Activated CD4-positive, CD25-positive, alpha-beta regulatory T cell treated with anti-CD3 and anti-CD28 coated beads, Interleukin-2, amount 50 U/mL, for 72 hours (primary cell): ENCODE measurements at places on chromosomes 16 and 17.
A peak's percentile ranks its signal among the peaks of the same experiment; 100 is the strongest.

DNA sequence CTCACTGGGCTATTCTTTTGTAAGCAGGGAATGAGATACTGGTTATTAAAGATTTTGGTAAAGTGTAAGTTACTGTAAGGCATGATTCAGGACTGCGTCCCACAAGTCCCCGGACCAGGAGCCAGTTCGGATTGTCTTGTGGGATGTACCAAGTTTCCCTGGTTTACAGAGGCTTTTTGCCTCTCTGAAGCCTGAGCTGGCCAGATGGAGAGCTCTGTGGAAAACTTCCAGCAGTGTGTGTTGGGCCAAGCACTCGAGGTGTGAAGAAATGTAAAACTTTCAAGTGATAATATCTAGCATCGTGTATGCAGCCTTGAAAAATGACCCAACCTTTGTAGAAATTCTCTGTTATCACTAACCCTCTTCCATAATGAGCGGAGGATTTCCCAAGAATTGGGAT, 2.4 kb downstream of the EPN2 start:
- DNase-seq: peak; percentile 9

DNA sequence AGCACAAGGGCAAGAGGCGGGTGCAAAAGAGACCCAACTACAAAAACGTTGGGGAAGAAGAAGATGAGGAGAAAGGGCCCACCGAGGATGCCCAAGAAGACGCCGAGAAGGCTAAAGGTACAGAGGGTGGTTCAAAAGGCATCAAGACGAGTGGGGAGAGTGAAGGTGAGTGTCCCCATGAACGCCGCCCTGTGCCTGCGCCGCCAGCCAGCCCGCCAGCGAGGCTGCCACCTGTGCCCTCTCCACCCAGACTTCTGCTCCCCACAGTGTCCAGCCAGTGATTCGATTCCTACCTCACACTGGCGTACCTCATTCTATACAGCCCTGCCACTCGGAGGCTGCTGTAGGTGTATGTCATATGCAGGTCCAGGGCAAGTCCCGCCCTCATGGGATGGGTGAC, 58.8 kb downstream of the CLEC16A start:
- DNase-seq: no peak

- DNase-seq: no peak
Observed at GRCh38 chr16:70390774-70391173, 44.1 kb downstream of the DDX19A start.

DNA sequence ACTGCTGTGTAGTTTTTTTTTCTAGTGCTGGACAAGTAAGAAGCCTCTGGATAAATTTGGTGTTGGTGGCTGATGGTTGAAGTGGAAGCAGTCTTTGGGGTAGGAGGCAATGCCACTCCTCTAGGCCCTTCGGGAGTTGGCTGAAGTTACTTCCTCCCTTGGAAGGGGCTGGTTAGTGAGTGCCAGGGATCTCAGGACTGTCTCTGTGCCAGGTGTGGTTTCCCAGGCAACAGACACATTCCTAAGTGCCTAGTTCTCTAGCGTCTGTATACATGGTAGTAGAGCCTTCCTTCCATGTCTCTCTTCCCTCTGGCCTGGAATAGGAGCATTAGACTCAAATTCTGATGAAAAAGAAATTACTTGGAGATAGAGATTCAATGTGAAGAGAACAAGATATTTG, 15.3 kb downstream of the TMEM98 start:
- no peak for DNase-seq

DNA sequence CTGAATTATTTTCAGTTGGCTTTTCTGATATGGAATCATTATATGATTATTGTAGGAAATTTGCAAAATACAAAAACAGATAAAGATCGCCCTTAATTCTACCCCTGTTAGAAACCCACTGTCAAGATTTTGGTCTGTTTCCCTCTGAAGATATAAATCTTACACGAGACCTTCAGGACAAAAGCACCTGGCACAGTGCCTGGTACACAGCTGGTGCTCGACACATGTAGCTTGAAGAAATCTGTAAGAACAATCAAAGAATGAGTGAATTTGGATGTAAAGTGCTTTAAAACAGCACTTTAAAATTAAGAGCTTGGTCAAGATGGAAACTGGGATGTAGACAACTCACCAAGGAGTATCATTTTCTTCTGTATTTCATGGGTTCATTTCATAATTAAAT, 181.1 kb downstream of the C16orf78 start:
- DNase-seq: no peak

GRCh38 chr17:50274142-50274896, at the start of gene TMEM92:
TMEM92 (plus strand) TSS chr17:50274466; CDS start chr17:50274502, 36 bp downstream.
- DNase-seq: no peak

GRCh38 chr17:66965801-66966262, 1.3 kb downstream of the CACNG4 start:
- DNase-seq: no peak

DNA sequence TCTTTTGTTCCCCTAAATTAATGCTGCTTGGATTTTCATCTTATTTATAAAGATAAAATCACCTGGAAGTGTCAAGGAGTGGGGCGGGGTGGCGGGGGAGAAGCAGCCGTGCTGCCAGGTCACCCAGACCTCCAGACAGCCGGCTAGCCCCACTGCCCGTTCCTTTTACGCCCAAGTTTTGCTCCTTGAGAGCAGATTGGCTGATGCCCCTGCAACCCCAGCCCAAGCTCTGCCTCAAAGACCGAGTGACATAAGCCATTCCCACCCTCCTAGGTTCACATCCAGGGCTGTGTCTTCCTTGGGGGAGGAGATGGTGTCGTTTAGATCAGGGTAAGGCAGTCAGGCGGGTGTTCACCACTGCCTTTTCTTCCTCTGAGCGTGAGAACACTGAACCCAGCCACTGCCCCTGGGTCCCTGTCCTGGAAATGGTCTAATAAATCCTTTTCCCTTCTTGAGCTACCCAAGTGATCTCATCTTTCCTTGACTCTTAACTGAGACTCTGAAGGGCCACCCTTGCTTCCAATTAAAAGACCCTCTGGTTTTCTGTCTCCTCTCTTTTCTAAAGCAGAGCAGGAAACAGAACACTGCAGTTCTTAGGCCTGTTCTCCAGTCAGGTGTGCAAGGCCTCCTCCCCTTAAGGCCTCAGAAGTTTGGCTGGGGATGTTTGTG, 5.7 kb downstream of the PDF start:
- no peak for DNase-seq

- no peak for DNase-seq
Observed at GRCh38 chr16:83068686-83069085, 441.9 kb downstream of the CDH13 start.

- DNase-seq: no peak
Observed at GRCh38 chr17:9513266-9513665, 62.4 kb downstream of the STX8 start.

- peak; percentile 40 for DNase-seq
Observed at GRCh38 chr17:62652251-62653001, 25.0 kb downstream of the MRC2 start.

DNA sequence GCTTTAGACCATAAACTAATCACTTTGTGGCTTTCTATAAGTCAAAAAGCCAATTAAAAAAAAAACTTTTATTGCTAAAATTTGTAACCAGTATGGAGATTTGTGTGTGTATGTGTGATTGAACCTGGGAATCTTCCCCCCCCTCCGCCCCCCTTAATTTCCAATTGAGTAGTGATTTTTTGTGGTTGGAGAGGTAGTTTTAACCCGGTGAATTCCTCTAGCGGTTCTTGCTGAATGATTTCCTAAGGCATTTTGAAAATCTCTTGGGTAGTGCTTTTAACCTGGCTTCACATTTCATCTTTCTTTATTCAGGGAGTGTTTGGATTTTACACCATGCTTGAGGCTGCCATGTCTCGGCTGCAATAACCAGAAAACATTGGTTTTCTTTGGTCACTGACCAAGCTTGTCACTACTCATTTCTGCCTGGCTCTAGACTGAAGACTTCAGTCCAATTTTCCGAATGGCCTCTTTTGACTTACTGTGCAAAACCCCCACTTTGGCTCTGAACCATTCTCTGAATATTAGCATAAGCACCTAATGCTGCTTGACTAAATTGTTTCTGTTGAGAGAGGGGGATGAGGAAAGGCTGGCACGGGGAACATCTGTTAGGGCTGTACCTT, 35.6 kb downstream of the PRKCA start:
- no peak for DNase-seq

GRCh38 chr16:29807426-29808218, 1.3 kb downstream of the MAZ start:
- peak; percentile 77 for DNase-seq

DNA sequence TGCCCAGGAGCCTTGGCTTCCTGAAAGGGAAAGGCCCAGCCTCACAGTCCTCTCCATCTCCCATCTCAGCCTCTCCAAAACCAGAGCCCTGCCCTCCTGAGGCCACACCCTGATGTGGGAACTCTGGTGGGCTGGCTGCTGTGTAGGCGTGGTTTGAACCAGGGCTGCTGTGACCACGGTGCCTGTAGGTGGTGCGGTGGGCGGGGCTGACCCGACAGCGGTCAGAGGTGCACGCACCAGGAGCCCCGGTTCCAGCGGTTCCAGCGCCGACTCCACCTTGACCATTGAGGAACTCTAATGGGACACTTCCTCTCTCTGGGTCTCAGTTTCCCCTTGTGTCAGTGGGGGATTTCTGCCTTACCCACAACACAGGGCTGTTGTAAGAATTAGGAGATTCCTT, 2.4 kb downstream of the RAP1GAP2 start:
- no peak for DNase-seq

DNA sequence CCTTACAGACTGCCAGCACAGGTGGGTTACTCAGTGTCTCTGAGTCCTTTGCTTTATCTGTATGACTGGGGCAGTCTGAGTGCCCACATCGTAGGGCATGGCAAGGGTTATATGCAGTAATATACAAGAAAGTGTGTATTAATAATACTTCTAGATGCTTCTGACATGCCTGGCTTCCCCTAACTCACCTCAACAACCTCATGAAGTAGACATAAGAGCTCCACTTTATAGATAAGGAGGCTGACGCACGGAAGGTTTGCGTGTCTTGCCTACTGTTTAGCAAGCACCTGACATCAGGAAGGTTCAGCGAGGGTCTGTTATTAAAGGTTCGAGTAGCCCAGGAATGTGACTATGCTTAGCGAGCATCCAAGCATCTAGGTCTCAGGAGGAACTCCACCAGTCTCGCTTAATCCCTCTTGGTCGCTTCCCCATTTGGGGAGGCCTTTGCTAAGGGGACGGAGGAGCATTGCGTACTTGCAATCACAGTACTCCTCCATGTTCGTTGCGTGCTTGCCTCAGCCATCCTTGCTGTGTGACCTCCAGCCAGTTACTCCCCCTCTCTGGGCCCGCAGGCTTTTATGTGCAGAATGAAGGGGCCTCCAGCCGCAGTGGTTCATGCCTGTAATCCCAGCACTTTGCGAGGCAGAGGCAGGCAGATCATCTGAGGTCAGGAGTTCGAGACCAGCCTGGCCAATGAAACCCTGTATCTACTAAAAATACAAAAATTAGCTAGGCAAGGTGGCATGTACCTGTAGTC, 1.6 kb downstream of the KCNG4 start:
- DNase-seq: no peak

GRCh38 chr17:81966343-81967243, 5.6 kb upstream of the NOTUM start:
- no peak for DNase-seq

- DNase-seq: no peak
Observed at GRCh38 chr16:54588026-54588425, 301.4 kb upstream of the IRX3 start.

DNA sequence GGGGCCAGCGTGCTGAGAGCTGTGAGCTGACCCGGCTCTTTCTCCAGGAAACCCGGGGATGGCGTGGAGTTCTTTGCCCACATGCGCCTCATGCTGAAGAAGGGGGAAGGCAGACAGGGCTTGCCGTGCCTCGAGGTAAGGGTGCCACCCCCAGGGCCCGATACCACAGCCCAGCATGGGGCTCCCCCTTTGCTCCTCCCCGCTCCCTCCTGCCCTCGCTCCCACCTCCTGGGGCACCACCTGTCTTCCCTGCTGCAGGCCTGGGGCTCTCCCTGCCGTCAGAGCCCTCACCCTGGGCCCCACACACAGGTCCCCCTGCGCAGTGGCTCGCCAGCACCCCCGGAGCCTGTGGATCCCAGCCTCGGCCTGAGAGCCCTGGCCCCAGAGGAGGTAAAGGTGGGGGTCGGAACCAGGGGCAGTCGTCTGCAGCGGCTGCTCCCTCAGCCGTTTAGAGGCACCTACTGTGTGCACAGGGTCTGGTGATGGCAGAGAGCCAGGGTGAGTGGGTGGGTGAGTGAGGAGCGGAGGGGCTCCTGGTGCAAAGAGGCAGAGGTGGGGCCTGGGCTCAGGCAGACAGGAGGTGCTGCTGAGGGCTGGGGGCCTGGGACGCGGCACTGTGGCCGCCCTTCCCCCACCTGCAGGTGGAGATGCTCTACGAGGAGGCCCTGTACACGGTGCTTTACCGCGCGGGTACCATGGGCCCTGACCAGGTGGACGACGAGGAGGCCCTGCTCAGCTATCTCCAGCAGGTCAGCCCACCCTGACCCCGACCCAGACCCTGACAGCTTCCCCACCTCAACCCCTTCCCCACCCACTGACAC, 5.6 kb downstream of the BAIAP3 start:
- DNase-seq: no peak

DNA sequence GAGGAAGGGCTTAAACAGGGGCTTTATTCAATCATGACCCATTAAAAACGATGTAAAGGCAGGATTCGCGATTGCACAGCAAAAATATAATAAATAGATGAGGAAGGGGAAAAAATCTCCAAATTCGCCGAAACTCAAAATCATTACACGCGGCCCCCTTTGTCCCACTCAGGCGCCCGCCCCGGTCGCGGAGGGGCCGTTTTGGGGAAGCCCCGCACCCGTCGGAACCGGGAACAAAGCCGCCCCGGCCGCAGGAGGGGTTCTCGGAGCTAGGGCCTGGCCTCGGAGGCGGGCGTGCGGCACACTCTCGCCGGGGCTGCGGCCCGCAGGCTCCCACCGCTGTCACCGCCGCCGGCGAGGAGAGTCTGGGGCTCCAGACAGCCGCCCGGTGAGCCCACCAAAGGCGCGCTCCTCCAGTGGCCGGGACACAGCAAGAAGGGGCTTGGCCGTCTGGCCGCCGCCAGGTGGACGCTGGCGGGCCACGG, 521 bp downstream of the C16orf87 start:
- peak; percentile 57 for DNase-seq

GRCh38 chr17:1621273-1621954, 7.2 kb downstream of the SLC43A2 start:
- no peak for DNase-seq

DNA sequence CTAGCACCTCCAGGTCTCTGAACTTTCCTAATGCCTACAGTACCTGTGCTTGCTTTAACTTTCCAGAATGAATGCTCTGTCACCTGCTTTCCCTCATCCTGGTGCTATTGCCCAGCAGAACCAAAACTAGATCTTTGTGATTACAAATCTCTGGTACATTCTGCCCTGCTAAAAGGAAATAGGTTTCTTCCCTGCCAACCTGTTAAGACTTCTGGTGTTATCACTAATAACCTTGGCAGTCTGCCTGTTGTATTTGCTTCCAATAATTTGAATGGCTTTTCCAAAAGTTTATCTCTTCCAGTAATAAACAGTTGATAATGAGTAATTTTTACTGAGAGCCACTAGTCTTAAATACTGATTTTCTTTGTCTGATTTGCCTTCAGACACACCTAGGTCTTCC, 15.4 kb downstream of the PDZD9 start:
- DNase-seq: no peak

DNA sequence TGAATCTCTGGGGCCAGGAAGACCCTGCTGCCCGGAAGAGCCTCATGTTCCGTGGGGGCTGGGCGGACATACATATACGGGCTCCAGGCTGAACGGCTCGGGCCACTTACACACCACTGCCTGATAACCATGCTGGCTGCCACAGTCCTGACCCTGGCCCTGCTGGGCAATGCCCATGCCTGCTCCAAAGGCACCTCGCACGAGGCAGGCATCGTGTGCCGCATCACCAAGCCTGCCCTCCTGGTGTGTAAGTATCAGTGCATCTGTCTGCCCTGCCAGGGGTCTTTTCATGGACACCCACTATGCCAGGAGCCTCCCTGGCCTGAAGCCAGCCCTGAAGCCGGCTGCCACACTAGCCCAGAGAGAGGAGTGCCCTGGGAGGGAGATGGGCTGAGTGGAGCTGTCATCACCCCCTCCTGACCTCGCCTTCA, at the start of gene CETP:
CETP (plus strand) TSS at position 100 of the 431 bp plus-strand sequence; CDS start at position 130, 30 bp downstream.
- no peak for DNase-seq
